Activated CD8-positive, alpha-beta memory T cell treated with anti-CD3 and anti-CD28 coated beads for 4 hours (primary cell): ENCODE measurements at places on chromosomes 2 and 18.

DNA sequence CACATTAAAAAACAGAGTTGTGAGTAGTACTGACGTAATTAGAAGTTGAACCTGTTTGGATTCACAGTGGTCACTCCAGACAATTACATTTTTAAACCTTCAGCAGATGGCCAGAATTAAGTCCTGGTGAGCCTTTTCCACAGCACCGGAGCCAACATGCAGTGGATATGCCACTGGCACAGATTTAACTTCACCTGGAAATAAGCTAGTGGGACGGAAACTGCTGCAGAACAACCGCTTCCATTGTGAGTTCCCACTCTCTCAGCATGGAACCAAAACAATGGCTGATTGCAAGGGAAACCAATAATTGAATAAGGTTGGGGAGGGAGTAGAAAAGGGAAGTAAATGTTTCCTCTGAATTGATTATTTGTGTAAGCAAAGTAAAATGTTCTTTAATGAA is 515.1 kb downstream of the STK39 start:
- no peak for DNase-seq

DNA sequence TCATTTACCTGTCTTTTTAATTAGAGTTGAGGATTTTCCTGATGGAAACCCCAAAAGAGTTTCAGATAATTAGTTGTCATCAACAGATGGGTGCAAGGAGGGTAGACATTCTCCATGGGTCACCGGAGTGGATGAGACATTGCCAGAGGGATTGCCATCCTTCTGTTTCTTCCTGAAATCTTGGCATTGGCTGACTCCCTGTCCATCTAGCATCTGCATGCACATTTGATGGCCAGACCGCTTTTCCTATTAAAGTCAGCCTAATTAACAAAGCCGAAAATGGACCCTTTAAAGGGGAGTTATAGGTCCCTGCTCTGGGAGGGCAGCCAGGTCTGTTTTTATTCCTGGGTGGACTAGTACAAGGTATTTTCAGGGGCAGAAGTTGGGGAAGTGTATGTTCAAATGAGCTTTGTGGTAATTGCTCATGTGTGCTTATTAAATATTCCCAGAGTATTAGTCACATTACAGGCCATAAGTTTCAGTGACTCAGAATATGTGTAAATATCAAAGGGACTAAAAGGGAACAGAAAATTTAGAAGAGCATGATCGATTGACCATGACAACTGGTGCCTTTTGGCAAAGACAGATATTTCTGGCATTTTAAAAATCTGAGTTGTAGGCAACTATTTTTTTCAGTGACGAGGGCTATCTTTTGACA is 209.8 kb downstream of the PHLPP1 start:
- DNase-seq, result no peak

DNA sequence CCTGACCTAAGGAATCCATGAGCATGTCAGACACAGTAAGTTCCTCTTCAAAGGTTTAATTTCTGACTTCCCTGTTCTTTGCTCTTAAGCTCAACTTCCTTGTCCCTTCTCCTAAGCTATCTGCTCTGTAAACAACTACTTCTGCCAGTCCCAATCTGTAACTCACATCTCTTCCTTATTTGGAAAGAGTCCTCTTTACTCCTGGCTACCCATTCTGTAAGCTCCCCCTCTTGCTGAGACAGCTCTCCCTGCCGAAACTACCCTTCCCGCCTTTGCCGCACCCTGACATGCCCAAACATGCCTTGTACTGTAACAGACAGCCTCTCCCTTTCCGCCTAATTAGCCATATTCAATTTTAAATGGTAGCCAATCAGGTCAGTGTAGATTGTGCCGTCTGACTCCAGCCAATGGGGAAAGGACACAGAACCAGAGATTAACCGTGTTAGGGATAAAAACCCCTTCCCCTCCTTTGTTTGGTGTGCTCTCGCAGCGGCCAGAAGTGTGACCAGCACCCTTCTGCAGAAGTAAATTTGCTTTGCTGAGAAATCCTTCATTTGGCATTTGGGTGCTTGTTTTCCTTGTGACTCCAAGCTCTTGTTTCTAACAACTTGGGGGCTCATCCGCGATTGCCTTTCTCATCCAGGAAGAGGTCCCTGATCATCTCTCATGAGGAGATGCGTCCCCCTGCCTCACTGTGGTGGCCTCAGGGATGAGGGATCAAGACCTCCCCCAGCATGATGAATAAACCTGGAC is 49.0 kb downstream of the PIAS2 start:
- DNase-seq, result no peak

DNA sequence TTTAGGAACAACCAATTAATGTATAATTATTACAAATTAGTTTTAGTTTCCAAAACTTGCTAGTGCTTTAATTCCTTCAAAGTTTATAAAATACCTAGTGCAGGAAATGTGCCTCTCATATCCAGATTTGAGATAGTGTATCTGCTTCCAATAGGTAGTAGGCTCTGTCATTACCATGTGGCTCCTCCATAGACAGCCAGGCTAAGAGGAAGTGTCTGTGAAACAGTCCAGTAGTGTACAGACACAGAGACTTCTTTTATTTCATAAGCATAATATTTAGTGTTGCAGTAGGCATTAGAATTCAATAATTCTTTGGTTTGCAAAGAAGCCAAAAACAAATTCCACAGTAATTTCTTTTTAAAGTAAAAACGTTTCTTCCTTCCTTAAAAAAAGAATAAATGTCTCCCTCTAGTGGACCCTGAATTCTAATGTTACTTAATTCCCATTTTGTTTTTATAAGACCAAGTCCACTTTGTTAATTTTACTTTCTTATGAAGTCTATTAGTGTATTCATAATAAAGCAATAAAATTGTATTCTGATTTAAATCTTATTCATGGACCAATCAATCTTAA is 101.2 kb downstream of the NEB start:
- DNase-seq, result no peak

GRCh38 chr18:22368021-22368420 is 49.7 kb downstream of the CTAGE1 start:
- no peak for DNase-seq

GRCh38 chr18:2442726-2443275 is 128.5 kb downstream of the METTL4 start:
- DNase-seq, result no peak

DNA sequence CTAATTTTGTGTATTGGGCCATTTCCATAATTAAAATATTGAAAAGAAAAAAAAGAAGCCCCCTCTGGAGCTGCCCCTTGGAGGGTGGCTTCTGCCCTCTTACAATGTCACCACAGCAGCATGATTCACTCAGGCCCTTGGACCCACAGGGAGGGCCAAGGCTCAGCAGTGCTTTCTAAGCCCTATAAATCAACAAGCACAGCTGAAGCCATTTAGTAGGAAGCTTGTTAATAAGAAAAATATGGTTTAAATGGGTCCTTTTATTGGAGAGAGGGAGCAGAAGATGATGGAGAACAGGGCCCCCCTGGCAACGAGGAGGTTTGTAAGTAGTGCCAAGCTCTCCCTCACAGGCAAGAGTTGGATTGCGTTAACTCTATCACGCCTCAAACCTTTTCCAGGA is 107.6 kb upstream of the FZD7 start:
- DNase-seq, result no peak

DNA sequence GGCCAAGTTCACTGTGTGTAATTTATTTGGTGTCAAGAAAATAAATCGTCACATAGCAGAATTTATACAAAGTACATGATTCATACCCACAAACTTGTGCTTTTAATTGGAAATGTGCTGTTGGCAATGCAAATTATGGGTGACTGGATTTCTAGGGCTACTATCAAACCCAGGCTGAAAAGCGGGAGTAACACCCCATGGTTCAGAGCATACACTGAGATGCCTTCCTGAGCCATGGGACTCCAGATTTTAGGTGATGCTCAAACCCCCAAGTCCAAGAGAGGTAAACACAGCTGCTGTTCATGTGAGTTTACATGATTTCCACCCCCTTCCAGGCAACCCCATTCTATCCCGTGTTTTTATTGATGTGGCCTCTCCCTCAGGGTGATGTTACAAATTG is 565.9 kb upstream of the ID2 start:
- DNase-seq, result no peak

DNA sequence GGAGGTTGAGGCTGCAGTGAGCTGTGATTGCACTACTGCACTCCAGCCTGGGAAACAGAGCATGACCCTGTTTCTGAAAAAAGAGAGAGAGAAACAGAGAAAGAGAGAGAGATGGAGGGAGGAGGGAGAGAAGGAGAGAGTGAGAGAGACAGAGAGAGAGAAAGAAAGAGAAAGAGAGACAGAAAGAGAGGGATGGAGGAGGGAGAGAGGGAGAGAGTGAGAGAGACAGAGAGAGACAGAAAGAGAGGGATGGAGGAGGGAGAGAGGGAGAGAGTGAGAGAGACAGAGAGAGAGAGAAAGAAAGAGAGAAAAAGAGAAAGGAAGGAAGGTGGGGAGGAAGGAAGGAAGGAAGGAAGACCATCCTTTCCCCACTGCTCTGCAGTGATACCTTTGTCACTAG is 48.1 kb upstream of the ACKR3 start:
- no peak for DNase-seq

- DNase-seq, result no peak
Observed at GRCh38 chr2:163420604-163421003, 315.2 kb downstream of the FIGN start.

GRCh38 chr18:58776084-58776483 is 88.6 kb upstream of the ZNF532 start:
- no peak for DNase-seq

GRCh38 chr2:111951486-111951885 is 53.1 kb downstream of the MERTK start:
- DNase-seq, result no peak

GRCh38 chr18:9296233-9297006 is 38.2 kb upstream of the TWSG1 start:
- DNase-seq, result no peak

- no peak for DNase-seq
Observed at GRCh38 chr2:134936691-134937090, 18.1 kb downstream of the CCNT2 start.

GRCh38 chr18:52140986-52141385 is 199.0 kb upstream of the DCC start:
- no peak for DNase-seq

GRCh38 chr2:230018153-230018552 is 50.6 kb downstream of the SLC16A14 start:
- no peak for DNase-seq

- DNase-seq, result no peak
Observed at GRCh38 chr2:104321796-104322349, 532.0 kb upstream of the POU3F3 start.

DNA sequence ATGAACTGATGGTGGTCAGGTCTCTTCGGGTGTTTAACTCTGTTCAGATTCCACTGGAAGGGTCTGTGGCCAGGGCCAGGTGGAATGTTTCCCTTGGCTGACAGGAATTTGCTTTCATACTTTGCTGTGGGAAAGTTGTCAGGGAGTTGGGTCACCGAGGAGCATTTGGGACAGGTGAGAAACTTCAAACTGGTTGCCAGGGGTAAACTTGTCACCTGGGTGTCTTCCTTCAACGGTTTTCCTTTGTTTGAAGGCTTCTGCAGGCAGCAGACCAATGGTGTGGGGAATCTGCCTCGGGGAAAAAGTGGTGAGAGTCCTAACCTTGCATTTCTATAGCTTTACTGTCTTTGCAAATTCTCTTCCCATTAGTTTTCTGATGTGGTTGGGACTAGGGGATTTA is 92.2 kb downstream of the TGFA start:
- no peak for DNase-seq
